ENCODE measurements at places on chromosomes 5 and 9.

DNA sequence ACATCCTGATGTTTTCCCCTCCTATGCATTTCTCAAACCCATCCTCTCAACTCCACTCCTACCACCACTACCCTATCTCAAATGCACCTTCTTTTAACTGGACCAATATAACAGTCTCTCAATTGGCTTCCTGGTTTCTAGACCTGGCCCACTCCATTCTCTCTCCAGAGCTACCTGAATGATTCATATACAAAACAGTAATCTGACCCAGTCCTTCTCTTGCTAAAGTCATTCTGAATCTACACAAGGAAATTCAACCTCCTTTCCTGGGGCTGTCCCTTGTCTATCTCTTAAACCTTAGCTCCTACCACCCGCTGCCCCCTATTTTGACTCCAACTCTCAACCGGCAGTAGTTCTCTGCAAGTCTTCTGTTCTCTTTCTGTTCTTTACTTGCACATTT lies 97.2 kb downstream of the PCSK1 start:
- DNase-seq: no peak

DNA sequence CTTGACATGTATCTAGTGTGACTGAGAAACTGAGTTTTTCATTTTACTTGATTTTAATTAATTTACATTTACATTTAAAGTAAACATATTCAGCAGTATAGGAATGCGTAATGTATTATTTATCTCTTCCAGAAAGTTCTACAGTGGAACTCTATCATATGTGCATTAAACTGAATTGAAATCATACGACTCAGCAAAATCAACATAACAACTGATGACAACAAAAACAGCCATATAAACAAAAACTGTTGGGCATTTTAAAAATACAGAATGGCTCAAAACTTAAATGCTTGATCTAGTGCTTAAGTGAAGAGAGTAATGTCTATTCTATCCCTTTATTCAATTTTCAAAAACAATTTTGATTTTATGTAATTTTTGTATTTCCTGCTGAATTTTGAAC lies 134.4 kb downstream of the TRPM3 start:
- no peak for DNase-seq

GRCh38 chr5:166618526-166618925 lies 1672.9 kb upstream of the WWC1 start:
- peak; percentile 76 for DNase-seq

DNA sequence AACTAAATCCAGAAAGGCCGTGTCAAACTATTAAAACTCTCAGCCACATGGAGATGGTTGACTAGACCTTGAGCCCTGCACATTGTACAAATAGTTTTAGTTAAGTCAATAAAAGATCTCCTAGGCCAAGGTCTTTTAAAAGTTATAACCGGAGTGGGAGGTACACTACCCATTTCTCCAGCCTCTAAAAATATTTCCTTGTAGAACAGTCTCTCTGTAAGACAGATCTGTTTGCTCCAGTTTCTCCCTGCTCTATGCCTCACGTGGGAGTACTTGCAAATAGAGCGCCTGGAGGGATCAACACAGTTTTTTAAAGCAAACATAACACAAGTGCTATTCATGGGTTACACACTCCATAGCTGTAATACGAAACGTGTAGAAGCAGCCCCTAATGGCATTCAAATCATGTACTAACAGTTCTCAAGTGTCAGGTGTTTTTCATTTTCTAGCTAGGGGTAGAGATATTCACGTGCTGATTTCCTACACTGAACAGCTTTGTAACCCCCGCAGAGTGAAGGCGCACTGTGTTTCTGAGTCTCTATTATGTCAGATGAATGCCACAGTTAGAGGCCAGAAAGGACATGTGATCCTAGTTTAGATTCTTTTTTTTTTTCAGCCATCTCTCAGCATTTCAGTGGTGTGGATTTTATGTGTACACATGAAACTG lies 703.4 kb upstream of the GRAMD2B start:
- no peak for DNase-seq

- no peak for DNase-seq
Observed at GRCh38 chr9:96253059-96253696, 48.8 kb downstream of the HSD17B3 start.

DNA sequence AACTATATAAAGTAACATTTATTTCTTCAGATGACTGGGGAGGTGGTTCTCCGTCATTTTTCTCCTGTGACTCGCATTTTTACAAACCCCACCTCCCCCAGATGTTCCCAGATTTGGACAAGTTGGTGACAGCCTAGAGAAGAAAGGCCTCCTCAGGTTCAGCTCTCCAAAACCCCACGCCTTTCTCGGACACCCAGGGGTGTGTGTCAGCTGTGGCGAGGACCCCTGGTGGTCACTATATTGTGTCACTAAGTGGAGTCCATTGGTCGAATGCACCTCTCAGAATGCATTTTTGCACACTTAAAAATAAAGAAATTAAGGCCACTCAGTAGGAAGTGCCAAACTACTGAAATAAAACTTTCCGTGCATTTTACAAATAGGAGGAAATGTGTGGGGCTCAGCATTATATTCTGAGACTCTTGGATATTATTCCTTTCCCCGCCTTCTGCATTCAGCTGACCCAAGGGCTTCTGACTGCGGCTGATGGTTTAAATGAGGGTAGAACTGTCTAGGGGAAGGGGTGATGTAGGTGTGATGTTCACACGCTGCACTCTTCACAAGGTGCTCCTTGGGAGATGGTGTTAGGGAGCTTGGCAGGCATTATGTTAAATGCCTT lies 47.6 kb downstream of the ACO1 start:
- peak; percentile 44 for DNase-seq

DNA sequence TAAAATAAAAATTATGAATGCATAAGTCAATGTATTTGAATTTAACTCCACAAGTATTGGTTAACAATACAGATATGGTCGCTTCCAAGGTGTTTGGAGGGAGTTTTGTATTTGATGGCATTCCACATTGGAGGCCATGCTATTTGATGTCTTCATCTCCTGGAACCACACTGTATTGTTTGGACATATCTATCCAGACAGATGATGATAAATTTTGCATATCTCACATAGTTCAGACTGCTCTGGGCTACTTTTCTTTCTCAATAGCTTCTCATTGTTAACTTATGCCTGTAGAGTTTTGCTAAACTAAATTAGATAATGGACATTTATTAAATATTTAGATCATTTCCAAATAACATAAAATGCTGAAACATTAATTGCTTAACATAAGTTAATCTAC lies 58.0 kb downstream of the CDKN2A start:
- no peak for DNase-seq

DNA sequence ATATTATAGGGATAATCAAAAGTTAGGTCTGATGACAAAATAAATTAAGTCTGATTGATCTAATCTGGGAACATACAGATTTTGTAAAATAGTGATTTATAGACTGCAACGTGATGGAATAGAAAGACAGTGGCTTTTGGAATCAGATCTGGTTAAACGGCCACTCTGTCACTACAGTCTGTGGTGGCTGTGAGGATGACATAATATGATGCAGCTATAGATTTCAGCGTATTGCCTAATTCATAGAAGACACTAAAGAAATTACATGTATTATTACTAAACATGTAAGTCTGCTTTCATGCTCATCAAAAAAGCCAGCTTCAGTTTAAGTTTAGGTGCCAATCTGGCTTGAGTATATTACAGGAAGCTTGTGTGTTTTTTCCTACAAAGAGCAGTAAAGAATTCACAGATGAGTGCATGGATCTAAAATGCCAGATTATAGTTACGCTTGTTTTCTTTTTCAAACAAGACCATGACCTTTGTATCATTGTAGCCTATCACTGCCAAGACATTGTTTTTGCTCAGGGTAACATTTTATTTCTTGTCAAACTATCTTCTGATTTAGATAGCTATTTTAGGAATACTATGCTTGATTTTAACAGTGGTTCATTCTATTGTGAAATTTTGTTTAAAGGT lies 25.7 kb downstream of the CPEB4 start:
- DNase-seq: no peak

GRCh38 chr9:126453156-126453963 lies 126.7 kb downstream of the MVB12B start:
- no peak for DNase-seq

GRCh38 chr5:20649966-20650365 lies 662.0 kb upstream of the CDH18 start:
- DNase-seq: no peak

DNA sequence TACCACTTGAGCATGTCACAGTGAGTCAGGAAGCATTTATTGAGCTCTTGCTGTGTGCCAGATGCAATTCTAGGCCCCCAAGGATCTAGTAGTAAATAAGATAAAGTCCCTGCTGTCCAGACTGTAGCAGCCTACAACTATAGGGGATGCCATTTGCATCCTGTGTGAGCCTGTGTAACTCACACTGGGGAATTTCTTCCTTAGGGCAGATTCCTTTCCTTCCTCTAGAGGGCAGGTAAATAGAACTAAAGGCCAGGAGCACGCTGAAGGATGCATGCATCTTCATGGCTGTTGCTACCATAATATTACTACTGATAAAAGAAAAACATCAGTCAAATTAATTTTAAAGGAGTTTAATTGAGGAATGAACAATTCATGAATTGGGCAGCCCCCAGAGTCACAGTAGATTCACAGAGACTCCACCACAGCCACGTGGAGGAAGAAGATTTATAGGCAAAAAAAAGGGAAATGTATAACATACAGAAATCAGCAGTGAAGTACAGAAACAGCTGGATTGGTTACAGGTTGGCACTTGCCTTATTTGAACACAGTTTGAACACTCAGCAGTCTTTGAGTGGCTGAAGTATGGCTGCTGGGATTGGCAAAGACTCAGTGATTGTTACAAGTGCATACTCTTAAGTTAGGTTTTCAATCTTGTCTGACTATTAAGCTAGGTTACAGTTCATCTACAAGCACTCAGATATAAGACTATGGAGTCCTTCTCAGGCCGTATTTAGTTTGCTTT lies 98.9 kb downstream of the ACTL7B start:
- DNase-seq: peak; percentile 40

DNA sequence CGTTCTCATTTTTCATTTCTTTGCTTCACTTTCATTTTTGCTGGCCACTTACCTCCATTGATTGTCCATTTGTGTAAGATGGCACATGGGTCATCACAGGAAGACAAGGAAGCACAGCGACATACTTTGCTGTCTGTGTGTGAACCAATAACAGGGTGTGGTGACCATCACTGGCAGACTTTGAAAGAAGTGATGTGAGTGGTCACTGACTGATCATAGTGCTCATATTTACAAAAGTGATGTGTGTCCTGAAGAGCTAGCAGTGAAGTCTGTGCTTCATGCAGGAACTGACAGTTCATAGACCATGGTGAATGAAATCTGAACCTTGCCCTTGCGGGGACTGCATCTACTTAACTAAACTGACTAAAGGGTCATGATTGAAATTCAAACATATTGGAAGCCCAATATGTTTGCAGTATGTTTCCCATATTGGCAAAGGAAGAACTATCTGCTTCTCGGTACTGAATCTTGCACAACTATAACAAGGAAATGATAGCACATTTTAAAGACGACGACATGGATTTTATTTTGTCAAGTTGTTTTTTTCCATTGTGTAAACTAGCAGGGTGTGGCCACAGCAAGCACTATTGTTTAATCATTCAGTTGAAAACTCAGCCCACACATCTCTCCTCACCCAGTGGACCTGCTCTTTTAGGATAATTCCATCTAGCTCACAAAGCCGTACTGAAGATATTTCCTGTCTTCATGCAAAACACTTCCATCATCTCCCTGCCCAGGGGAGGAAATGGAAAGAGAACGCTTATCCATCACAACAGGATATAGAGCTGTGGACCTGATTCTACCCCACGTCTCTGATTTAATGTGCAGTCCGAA lies 232.0 kb upstream of the ANKRD55 start:
- no peak for DNase-seq

DNA sequence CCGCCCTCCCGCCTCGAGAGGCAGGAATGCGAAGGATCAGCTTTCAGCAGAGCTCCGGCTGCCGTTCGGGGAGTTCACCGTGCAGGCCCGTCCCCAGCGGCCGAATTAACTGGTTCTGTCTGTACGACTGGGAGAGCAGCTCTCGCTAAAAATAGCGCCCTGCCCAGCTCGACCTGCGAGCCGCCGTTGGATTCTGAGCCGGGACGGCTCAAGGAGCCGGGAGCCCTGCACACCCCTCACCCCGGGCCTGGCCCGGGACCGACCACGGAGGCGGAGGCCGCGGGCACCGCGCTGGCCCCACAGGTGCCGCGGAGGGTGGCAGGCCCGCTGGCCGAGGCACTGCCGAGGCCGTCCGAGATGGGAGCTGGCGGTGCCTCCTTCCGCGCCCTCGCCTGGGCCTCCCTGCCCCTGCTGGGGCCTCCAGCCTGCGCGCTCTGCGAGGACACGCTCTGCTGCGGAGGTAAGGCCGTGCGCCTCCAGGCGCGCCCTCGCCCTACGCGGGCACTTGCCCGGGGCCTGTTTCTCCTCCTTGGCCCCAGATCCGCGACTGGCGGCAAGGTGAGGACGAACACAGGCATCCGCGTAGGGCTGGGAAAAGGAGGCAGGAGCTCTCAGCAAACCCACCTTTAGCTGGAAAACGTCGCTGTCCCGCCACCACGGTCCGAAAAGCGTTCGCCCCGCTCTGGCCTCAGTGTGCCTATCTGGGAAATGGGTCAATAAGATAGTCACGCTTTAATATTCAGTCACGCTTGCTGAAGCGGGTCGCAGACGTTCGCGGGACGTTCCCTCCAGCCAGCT lies 53.1 kb upstream of the DAB2IP start:
- peak; percentile 68 for DNase-seq

DNA sequence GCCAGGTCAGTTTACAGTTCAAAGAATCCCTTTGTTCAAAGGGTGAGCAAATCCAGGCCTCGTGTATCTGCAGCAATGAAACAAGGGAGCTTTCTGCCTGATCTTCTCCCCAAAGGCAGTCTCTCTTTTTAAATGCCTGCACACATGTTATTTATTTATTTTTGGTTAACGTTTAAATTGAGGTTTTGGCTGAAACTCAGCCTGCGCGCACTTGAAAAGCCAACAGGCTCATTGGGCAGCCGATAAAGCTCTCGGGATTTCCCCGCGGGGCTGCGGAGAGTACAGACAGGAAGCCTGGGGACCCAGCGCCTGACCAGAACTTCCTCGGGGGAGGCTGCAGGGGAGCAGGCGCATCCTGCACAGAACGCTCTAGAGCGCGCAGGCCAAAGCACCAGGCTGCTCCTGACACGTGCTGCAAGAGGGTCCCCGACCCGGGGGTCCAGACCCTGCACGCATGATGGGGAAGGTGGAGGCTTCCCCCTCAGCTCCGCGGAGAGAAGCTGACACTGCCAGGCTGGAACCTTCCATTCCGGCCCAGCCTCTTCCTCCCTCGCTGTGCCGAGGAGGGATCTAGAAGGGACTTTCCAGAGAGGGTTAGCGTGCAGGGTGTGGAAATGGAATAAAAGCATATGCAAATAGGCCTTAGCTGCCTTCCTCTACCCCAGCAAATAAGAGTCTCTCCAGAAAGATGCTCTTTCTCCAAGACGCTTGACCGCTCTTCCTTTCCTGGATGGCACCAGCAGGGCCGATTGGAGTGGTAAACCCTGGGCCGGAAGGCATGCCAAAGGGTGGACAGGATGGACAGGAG lies 46.1 kb downstream of the PTTG1 start:
- DNase-seq: no peak

GRCh38 chr5:11854936-11855335 lies 49.3 kb downstream of the CTNND2 start:
- peak; percentile 50 for DNase-seq

- DNase-seq: no peak
Observed at GRCh38 chr5:143149759-143150158, 253.7 kb downstream of the NR3C1 start.

All from NCI-H82 (cell line).